Stimulated activated CD4-positive, alpha-beta T cell treated with anti-CD3 and anti-CD28 coated beads, Interleukin-1b, Interleukin-23, amount 100 ng/mL, for 1 hour (primary cell): ENCODE measurements at places on chromosomes 4 and X.

- DNase-seq = no peak
These were observed 171.1 kb downstream of the PDGFRA start for GRCh38 chr4:54400188-54400587.

- DNase-seq = no peak
These were observed 259.3 kb upstream of the IGFBP7 start for GRCh38 chr4:57369446-57369845.

DNA sequence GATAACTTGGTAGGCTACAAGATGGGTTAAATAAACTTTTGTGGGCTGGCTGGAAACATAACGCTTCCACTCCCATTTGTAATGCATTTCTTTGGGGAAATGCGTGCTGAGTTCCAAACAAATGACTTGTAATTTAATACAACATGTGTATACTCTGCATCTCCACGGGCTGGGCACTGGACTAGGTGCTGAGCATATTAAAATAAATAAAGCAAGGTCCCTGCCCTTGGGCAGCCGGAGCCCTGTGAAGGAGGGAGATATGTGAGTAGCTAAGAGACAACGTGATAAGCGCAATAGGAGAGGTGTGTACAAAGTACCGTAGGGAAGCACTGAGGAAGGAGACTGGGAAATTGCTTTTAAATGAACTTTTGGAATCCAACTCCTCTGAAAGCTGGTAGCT, 147.2 kb upstream of the RBPJ start:
- no peak for DNase-seq

GRCh38 chr4:76525751-76526150, 90.7 kb downstream of the SHROOM3 start:
- DNase-seq = no peak

DNA sequence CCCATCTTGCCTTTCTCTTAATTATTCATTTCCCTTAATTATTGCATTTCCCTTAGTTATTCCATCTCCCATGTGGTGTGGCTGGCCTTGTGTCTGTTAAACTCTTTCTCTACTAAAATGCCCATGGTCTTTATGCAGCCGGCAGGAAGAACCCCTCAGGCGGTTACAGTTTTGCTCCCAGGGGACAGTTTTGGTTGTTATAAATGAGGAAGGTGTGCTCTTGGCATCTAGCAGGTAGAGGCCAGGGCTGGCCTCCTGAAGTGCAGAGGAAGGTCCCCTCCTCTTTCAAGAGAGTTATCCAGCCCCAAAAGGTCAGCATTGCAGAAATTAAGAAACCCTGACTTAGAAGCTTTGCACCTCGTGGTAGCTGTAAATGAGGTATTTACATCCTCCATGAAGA, 18.0 kb downstream of the TBL1X start:
- DNase-seq = no peak

DNA sequence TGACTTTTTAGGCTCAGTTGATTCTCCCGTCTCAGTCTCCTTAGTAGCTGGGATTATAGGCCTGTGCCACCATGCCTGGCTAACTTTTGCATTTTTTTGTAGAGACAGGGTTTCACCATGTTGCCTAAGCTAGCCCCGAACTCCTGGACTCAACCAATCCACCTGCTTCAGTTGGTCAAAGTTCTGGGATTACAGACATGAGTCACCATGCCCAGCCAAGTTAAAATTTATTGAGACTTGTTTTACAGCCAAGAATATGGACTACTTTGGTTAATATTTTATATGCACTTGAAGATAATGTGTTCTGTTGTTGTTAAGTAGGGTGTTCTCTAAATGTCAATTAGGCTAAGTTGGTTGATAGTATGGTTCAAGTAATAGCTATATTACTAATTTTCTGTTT, 58.7 kb downstream of the CYTL1 start:
- no peak for DNase-seq

GRCh38 chr4:90159193-90159592, 32.0 kb downstream of the CCSER1 start:
- no peak for DNase-seq

- DNase-seq = no peak
These were observed 1086.9 kb downstream of the PCDH7 start for GRCh38 chr4:31807036-31807435.

- no peak for DNase-seq
These were observed 94.1 kb upstream of the BMP2K start for GRCh38 chr4:78682070-78682469.

DNA sequence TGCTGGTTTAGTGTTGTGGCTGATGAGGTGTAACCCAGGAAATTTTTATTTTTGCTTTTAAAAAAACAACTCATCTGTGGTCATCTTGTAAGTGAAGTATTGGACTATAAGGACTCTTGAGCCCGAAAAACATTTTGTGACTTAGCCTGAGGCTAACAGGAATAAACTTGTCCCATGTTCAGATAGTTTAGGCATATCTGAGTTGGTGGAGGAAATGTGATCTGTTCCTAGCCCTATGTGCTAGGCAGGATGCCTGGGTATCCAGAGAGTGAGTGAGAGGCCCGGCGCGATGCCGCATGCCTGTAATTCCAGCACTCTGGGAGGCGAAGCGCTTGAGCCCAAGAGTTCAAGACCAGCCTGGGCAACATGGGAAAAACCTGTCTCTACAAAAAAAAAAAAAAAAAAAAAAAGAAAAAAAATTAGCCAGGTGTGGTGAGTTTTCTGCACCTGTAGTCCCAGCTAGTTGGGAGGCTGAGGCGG, 3.7 kb downstream of the SMS start:
- no peak for DNase-seq

DNA sequence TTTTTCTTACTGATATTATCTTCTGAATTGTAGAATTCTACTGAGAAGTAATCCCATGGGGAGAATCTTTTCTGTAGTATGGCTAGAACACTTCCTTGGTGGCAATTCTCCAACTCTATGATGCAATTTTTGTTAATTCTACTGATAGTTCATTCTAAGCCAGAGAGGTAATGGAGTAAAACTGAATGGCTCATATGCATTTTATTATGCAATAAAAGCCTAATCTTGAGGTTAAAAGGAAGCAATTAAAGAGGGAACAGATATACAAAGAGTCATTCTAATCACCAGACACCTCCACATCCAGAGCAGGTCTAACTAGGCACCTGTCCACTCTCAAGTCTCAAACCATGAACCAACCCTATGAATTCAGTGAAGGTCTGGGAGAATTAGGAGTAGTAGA, 9.7 kb downstream of the RAP2C start:
- DNase-seq = no peak

- no peak for DNase-seq
These were observed 163.4 kb downstream of the AREG start for GRCh38 chr4:74608151-74608949.

DNA sequence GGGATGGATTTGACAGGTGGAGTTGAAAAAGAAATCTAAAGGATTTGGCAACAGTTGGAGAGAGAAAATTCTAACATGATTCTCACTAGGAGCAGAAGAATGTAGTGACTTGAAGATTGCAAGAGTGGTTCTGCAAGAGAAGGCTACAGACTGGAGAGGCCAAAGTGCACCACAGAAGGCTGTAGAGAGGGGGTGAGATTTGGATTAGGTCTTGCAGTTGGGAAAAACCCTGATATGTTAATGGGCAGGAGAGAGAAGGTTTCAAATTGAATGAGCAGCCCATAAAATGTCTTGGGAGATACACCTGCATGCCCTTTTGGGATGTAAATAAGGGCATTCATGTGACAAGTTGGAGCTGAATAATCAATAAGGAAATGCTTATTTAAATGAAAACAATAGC, 14.7 kb upstream of the VEGFD start:
- no peak for DNase-seq

- no peak for DNase-seq
These were observed 151.4 kb downstream of the BANK1 start for GRCh38 chr4:101941816-101942358.

DNA sequence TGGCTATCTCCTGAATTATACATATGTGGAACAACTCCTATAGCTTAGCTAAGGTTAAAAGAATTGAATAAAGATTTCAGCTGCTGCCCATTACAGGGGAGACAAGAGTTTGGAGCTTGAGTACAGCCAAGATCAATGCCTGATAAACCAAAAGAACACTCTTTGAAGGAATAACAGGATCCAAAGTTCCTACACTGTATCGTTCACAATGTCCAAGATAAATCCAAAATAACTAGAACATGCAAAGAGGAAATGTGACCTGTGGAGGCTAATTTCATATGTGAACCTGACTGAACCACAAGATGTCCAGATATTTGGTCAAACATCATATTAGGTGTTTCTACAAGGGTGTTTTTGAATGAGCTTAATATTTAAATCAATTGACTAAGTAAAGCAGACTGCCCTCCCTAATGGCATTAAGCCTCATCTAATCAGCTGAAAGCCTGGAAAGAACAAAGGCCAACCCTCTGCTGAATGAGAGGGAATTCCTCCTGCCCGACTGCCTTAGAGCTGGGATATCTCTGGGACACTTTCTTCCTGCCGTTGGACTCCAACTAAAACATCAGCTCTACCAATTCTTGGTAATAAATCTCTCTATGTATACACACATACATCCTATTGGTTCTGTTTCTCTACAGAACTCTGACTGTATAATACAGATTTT, 19.2 kb downstream of the RFC1 start:
- no peak for DNase-seq

GRCh38 chrX:147917700-147918695, 6.3 kb downstream of the FMR1 start:
- DNase-seq = no peak
